Activated T-cell treated with anti-CD3 and anti-CD28 coated beads for 1 hour (primary cell): ENCODE measurements at places on chromosomes 5 and 9.

GRCh38 chr9:122791872-122792669 lies 3.3 kb downstream of the OR5C1 start:
- DNase-seq = no peak

GRCh38 chr5:97480313-97480712 lies 297.3 kb upstream of the RIOK2 start:
- DNase-seq = no peak

GRCh38 chr5:138737494-138738265 lies 15.5 kb upstream of the CTNNA1 start:
- DNase-seq = no peak

DNA sequence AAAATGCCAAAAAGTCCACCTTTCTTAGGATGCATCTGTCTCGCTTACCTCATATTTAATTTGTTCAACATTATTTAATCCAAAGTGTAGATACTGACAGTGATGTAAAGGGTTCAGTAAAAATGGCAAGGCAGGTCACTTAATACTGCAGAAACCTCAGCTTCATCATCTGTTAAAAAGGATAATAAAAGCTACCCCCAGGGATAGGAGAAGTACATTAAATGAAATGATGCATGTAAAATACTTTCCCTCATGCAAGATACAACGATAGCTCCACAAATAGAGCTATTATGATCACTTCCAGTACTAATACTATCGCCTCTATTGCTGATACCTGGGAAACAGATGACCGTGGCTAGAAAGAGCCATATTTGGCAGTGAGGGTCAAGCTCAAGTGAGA lies 82.9 kb downstream of the SLC1A1 start:
- DNase-seq = no peak

- DNase-seq = peak; percentile 40
Observed at GRCh38 chr9:113523421-113524141, 60.1 kb downstream of the RGS3 start.

DNA sequence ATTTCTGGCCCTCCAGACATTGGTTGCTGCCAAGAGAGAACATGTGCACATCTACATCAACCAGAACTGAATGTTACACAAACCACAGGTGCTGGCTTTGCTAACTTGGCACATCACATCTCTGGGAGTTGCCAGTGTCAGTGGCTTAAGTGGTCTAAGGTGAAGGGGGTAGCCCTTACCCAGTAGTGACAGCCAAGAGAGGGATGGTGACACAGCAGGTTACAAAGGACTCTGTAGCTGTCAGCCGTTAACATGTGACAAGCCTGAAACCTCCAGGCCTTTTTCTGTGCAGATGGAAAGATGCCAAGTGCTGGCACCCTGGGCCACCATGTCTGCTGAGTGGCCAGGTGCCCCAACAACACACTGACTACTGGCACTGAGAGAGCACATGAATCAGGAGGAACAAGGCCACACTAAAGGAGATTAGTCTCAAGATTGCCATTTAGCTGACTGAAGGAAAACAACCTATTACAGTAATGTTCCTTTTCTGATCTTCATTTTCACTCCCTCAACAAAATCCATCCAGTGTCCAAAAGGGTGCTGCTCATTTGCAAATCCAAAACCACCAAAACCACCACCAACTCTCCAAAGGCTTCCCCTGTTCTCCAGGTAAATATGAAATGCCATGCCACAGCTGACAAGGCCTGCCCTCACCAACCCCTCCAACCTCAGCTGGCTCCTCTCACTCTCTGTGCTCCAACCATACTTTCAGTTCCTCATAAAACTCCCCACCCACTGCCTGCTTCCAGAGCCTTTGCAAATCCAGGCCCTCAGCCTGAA lies 20.2 kb downstream of the SIL1 start:
- no peak for DNase-seq
